ENCODE measurements at places on chromosomes 3 and 15.

DNA sequence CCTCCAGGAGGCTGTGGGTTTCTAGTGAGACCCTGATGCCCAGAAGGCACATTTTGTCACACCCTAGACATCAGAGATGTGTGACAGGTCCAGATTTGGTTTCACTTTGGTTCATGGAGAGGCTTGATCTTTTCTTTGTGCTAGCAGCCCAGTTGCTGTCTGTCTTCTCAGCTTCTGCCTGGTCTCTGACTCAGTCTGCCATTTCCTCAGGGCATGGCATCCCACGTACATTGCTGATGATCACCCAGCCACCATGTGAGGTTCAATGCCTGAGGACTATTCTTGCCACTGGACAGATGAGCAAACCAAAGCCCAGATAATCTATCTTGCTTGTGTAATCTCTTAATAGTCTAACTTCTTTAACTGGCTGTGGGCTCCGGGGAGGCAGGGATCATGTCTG is 144.9 kb upstream of the MRPS22 start:
- DNase-seq: peak; percentile 13

DNA sequence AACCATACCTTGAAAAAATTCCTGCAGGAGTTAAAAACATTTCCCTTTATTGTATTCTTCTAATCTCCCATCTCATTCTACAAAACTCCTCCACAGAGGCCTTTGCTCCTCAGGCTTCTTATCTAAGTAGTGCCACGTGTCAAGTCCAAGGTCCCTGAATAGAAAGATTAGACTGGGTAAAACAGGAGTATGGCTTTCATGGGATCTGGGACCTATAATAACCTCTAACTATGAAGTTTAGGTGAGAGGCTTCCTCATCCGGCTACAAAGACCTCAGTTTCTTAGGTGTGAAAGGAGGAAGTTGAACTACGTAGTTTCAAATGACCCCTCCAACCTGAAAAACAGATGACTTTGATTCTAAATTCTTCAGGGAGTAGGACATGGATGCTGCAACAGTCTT is 20.0 kb downstream of the GPR15 start:
- DNase-seq: no peak

DNA sequence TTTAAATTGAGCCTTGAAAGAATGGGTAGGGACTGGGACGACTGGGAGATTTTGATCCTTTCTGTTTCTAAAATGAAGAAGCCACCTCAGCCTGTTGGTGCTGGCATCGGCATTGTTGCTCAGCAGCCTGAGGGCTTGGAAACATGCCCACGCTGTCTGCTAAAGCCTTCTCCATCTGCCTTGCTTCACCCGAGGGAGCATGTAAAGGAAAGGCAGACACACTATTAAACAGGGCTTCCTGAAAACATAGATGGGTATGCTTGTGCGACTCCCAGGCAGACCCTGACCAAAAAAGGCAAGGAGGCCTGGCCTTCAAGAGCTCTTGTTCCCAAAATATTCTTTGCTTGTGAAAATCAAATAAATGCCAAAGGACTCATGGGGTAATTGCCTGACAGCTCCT is 84.2 kb upstream of the SLC4A7 start:
- peak; percentile 81 for DNase-seq

- DNase-seq: no peak
These were observed 621.5 kb upstream of the ZNF385D start for GRCh38 chr3:22372292-22373062.

GRCh38 chr3:139129892-139130291 is 85.2 kb upstream of the PRR23C start:
- DNase-seq: no peak
